ENCODE measurements at places on chromosomes 7 and 10. TPM values are rescaled to one million over a fixed set of nuclear protein-coding genes. Genes with fewer than 3 reads are reported as not detected.

Gene FKBP6
- total RNA-seq: not detected

DNA sequence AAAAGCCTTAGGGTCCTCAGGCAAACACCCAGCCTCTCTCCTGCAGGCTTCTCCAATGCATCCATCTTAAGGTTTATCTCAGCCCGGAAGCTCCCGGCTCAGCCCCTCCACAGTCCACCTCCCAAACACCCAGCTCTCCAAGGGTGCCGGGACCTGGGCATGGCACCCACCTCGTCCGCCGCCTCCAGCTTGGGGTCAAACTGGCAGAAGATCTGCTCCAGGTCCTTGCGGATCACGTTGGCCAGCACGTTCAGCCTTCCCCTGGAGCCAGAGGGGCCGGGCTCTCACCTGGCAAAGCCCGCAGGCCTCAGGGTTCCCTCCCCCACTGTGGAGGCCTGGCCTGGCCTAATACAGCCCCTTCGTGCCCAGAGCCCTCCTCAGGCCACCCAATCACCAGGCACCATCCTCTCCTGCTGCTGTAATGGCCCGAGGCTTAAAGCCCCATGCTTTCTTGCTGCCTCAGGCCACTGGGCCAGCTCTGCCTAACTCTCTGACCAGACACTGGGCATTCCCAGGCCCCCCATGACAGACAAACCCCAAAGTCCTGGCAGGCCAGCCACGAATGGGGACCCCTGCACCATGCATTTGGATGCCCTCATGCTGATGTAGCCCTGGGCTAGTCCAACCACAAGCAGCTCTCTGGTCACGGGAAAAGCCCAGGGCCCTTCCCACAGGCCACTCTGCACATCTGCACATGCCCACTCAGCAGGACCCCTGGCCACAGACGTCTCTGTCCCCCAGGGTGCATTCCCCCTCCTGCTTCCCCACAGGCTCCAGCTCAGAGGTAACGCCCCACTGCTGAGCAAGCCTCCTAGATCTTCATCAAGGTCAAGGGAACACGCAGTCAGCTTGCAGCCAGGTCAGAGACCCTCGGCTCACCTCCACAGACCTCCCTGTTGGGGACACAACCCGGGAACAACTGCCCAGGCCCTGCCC is 12.3 kb downstream of the OGDHL start:
- H3K4me3 ChIP-seq: no peak overlapping the region
- no peaks in the 10 kb centered on the region for H3K27me3 ChIP-seq
- H3K36me3 ChIP-seq: no peaks in the 10 kb centered on the region
- DNase-seq: no peak
- H3K27ac ChIP-seq: no peak overlapping the region

- H3K4me3 ChIP-seq: no peak overlapping the region
- no peaks in the 10 kb centered on the region for H3K27me3 ChIP-seq
- no peak for DNase-seq
- H3K4me1 ChIP-seq: no peaks in the 10 kb centered on the region
- no peak overlapping the region for H3K27ac ChIP-seq
Measured at GRCh38 chr10:117946525-117947070, 100.1 kb downstream of the RAB11FIP2 start.

Gene DDX21
- 50.6 TPM for total RNA-seq

DNA sequence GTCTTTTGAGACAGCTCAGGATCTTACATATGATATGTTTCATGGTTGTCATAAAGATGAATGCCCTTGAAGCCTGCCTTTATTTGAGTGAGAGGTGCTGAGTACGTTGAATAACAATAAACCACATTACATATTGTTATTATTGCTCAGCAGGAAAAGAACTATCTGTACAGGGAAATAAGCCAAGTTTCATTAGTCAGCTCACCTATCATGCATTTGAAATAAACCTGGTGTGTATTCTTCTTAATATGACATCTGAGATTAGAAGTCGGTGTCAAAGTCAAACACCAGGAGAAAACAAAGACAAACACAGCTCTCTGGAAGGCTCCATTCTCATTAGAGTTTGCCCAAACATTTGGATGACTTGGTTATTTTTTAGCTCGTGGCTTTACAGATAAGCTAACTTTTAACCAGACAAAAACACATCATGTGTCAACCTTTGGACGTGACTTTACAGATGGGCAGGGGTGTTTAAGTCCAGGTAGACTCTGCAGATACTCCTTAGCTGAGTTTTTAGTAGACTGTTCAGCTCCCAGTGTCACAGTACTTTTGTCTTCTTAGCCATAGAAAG is 71.2 kb upstream of the AOAH start:
- no peaks in the 10 kb centered on the region for H3K36me3 ChIP-seq
- no peak overlapping the region for H3K27ac ChIP-seq
- peaks cover 20% of the 10 kb centered on the region for H3K4me1 ChIP-seq
- no peak overlapping the region for H3K4me3 ChIP-seq

Gene SEMA4G
- total RNA-seq: 1.1 TPM

DNA sequence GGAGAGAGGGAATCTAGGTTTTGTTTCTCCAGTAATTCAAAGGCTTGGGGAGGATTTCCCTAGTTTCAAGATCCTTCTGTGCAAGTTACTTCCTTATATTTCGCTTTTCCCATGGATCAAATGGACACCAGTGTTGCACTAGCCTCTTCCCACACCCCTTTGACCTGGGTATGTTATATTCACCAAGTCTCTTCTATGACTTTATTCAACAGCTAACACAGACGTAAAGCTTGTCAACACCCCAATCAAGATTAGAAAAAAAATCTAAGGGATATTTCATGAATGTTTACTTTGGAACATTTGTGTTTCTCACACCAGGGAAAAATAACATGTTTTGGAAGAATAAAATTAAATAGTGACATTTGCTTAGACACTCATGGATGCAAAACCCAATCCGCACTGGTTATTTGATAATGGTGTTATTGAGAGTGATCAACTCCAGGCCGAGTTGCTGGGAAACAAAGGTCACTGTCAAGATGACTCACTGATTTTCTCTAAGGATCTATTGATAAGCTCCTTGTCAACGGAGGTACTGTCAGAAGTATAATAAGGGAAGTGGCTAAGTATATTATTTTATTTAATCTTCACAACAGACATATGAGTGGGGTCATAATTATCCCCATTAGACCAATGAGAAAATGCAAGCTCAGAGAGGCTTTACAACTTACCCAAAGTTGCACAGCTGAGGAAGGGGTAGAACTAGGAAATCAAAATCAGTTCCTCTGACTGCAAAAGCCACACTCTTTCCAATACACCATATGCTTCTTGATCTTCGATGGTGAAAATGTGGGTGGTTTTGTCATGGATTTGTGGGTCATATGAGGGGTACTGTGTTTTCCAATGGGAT is 52.2 kb downstream of the CREB3L2 start:
- H3K36me3 ChIP-seq: no peaks in the 10 kb centered on the region
- no peaks in the 10 kb centered on the region for H3K27me3 ChIP-seq
- no peak overlapping the region for H3K4me3 ChIP-seq
- peaks cover 10% of the 10 kb centered on the region for H3K4me1 ChIP-seq
- H3K27ac ChIP-seq: no peak overlapping the region
